ENCODE measurements at places on chromosomes 3 and 15.

DNA sequence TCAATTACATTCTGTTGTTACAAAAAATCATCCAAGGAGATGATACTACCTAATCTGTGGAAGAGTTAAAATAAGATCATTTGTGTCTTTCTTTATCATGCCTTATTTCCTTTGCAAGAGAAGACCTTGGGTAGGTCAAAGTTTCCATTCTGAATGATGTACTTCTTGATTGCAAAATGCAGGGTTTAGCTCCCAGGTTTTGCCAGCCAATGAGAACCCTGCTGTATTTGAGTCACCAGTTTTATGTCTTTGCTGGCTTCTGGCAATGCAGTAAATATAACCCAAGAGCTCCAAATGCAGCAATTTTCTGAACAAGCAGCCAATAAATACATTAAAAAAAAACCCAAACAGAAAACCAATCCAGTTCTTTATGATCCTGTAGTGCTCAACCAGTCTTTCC, 204.9 kb downstream of the CADPS start:
- no peak for DNase-seq

DNA sequence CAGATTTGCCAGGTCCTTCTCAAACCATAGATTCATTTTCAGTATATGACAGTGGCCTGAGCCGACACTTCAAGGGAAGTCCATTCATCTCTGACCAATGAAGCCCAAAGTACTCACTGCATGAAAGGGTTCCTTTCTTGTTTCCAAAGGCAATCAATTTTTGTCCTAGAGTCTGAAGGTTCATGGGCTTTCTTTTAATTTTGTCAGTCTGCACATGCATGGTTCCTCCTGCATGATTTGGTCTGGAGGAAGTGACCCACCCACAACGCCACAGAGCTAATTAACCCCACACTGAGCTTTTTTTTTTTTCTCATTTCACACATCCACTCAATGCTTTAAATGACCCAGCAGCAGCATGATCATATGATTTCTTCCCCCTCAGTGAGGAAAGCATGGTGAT, 216.4 kb downstream of the TIGIT start:
- DNase-seq, result no peak

DNA sequence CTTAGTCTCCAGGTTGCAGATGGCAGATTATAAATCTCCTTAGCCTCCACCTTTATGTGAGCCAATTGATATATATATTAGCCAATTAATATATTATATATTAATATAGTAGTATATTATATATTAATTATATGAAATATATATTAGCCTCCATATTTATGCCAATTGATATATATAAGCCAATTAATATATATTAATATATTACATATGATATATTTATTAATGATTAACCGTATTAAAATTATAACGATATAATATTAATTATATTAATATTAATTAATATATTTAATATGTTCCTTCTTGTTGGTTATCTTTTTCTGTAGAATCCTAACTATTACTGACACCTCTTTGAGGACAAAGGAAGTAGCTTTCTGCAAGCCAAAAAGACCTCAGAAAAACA, 972.5 kb downstream of the GBE1 start:
- DNase-seq, result no peak

DNA sequence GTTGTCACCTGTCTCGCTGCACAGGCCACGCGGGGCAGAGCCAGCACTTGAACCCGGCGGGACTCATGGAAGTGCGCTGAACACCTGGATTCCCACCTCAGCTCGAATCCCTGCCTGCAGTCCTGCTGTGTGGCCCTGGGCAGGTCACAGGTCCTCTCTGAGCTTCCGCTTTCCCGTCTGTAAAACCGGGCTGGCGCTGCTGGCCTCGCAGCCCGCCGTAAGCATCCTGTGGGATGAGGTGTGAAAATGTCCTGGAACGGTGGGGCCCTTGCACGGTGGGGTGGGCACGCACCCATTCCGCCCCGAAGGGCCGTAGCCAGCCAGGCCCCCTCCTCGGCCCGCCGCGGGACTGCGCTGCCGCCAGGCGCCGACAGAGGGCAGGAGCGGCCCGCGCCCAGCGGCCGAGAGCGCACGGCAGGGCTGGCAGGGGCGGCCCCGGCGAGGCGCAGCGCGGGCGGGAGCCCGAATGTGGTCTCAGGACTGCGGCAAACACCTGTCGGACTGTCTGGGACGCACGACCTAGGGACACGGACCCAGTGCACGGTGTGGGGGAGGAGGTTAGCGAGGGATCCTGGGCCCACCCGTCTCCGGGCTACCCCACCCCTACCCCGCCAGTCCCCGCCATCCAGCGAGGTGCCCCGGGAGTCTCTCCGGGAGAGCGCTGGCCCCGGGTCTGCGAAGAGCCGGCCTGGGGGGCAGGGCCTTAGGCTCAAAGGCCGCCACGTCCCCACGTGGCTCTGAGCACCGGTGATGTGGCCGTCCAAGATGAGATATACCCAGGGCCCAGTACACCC, 40.4 kb downstream of the DNAJB8 start:
- no peak for DNase-seq

GRCh38 chr15:91890614-91891013, 37.1 kb downstream of the SLCO3A1 start:
- DNase-seq, result no peak

- no peak for DNase-seq
These were observed 30.0 kb upstream of the AKAP13 start for GRCh38 chr15:85350395-85350794.

DNA sequence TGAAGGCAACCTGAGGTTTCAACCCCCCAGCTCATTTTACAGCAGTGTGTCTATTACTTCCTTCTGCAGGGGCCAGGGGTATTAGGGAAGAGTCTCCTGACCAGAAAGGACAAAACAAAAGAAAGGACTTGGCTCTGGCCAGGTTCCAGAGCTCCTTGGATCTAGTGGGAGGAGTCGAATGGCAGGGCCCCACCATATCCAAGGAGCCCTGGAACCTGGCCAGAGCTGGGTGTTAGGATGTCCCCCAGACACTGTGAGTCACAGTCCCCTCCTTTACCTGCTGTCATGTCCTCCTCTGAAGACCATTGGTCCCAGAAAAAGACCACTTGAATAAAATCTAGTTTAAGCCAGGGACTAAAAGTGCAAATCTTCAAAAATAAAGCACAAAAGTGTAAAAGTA, 113.2 kb downstream of the EEFSEC start:
- DNase-seq, result no peak

DNA sequence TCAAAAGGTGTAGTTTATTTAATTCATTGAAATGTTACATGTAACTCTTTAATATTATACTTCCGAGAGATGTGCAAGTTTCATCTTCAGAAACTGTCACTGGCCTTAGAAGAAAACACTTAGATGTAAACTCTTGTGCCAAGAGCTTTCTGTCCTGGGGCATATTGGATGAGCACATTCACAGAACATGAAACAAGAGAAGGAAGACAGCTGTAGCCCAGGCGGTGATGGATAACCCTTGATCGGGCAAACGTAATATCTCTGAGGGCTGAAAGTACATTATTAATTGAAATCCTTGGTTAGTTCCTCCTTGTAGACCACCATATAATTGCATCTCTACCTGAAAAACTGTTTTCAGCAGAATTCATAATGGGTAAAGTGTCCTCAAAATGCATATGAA, 67.4 kb downstream of the MECOM start:
- no peak for DNase-seq

DNA sequence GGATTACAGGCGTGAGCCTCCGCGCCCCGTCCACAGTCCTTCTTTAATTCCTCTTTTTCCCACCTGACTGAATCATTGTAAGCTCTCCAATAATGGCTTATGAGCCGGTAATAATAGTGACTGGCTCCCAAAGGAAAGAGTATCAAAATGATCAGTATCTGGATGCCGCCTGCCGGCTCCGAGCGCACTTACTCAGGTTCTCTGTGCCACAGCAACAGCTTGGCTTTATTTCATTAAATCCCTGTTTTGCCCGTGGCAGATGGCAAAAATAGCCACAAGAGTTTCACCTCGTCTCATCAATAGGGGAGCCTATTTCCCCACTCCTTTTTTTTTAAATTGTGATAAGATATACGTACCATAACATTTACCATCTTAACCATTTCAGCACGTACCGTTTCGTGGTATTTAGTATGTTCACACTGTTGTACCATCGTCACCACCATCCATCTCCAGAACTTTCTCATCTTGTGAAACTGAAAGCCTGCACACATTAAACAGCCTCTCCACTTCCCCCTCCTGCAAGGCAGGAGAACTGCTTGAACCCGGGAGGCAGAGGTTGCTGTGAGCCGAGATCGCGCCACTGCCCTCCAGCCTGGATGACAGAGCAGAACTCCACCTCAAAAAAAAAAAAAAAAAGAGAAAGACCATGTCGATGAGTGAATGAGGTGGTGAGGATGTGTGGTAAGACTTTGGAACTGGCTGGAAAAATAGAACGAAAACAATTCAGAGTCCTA, 80.7 kb upstream of the DLG1 start:
- DNase-seq, result no peak

GRCh38 chr3:39541917-39542329, 74.4 kb downstream of the MOBP start:
- DNase-seq, result no peak

- no peak for DNase-seq
These were observed 18.1 kb downstream of the ZNF280D start for GRCh38 chr15:56715220-56715619.

DNA sequence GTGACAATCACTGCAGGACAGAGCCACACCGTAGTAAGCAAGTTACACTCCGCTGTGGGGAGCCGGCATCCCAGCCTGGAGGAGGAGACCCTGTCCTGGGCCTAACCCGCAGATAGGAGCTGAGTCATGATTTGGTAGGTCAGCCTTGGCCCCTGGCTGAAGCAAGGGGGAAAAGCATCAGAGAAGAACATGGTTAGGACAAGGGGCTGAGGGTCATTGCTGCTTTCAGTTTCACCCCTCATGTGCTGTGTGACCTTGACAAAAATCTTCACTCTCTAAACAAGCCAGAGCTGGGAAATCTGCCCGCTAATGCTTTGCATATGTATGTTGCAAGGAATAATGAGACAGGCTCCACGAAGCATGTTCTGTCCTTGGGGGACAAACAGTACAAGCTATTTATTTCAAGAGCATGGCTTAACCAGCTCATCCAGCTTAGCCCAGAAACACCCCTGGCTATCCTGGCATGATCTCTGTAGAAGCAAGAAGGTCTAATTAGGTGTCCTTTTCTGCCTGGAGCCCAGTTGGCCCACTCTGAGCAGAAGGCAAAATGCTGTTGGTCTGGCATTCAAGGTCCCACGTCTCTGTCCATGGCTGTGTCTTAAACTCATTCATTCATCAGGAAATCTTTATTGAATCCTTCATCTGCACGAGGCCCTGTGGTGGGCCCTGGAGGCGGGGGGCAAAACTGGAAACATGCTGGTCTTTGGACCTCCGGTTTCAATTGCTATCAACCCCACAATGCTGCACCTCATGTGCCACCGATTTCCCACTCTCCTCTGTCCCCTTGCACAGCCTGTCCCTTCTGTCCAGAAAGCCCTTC, 221.3 kb upstream of the LYSMD4 start:
- DNase-seq, result no peak

DNA sequence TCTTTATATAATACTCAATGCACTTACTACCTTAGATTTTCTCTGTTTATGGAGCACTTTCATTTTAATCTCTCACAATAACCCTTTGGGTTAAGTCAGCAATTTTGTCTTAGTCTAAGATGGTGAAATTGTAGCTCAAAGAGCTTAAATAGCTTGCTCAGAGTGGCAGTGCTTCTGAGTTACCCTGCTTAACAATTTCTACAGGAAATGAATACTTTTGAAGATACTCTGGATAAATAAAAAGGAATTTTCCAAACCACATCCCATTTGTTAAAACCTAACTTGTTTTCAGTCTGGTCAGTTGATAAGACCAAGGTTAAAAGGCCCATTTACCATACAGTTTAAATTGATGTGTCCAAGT, 37.2 kb downstream of the HMG20A start:
- no peak for DNase-seq

DNA sequence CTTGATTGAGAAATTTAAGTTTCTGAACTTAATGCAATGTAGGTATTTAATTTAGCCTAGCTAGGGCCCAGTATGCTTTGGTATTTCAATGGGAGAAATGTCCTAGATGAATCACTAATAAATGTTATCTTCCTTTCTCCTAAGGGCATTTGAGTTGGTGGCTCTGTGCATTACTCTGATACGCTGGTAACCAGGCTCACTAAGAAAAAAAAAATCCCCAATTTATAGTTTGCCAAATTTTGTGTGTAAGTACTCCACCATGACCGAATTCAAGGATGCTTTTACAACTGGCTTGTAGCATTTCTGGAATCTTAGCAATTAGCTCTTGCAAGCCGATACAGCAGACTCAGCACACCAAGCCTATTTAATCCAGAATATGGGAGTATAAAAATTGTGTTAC, 94.6 kb upstream of the LPP start:
- DNase-seq, result no peak

DNA sequence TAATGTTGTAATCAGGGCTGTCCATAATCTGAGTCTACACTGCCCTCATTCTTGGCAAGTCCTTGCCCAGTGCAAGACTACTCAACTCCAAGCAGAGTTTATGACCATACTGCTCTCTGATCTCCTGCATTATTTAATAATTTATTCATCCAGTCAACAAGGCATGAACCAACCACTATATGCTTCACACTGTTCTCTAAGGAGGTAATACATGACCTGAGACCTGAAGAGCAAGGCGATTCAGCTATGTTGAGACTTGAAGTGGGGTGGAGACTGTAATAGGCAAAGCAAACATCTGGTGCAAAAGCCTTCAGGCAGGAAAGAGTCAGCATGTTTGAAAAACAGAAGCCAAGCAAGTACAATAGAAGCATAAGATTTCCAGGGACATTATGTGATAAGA, 1362.8 kb downstream of the ROBO2 start:
- no peak for DNase-seq
